D721Med (cell line): ENCODE measurements at places on chromosomes 5 and 9.

DNA sequence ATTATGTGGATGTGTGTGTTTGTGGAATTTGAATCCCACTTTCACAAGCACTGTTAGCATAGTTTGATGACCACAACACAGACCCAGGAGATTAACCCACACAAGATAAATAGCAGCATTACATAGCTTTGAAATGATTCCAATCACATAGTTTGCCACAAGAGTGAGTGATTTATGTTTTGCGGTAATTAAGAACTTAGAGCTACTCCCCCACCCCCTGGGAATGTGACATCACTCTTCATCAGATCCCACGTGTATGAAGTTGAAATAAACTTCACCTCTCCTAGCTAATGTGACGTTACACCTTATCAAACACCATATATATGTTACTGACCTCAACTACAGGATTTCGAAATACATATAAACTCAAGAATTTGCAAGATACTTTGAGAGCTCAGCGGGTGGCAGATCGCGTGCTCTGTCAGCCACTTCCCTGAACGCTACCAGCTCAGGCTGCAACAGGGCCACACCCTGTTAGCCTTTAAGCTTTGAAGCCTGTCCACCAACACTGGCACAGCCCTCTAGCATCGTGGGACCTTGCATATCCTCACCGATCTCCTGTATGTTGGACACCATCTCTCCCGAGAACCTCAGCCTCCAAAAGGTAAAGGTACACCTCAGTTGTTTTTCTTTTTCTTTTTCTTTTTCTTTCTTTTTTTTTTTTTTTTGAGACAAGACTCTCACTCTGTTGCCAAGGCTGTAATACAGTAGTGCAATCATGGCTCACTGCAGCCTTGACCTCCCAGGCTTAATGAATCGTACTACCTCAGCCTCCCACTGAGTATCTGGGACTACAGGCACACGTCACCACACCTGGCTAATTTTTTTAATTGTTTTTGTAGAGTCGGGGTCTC lies 1.7 kb upstream of the AGTPBP1 start:
- DNase-seq, result no peak

GRCh38 chr5:439636-440035 lies 3.3 kb upstream of the EXOC3 start:
- no peak for DNase-seq

- DNase-seq, result no peak
Measured at GRCh38 chr5:68012429-68012828, 203.1 kb upstream of the PIK3R1 start.

- DNase-seq, result no peak
Measured at GRCh38 chr9:111502506-111502905, 18.3 kb upstream of the ECPAS start.

GRCh38 chr9:109335929-109336328 lies 15.1 kb upstream of the EPB41L4B start:
- DNase-seq, result no peak

DNA sequence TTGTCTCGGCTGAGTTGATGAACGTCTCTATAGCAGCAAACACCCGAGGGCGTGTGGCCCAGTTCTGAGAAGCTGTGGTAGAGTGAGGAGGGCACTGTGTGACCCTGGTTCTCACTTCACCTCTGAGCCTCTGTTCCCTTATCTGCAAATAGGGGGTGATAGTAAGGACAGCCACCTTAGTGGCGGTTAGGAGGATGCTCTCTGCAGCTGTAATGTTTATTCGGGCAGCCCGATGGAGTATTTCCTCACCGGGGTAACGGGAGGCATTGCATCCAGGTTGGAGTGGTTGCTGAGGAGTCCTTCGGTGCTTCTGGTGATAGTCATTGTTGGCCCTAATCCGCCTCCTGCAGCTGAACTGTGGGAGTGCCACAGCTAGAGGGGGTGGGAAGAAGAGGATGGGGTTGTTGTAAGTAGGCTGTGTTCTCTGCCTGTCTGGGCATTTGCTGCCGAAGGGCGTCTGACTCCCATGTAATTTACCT lies 13.9 kb downstream of the PRRC2B start:
- no peak for DNase-seq
